Inflammatory macrophage treated with lipopolysaccharide for 4 hours (primary cell): ENCODE measurements at places on chromosomes 4 and X.

DNA sequence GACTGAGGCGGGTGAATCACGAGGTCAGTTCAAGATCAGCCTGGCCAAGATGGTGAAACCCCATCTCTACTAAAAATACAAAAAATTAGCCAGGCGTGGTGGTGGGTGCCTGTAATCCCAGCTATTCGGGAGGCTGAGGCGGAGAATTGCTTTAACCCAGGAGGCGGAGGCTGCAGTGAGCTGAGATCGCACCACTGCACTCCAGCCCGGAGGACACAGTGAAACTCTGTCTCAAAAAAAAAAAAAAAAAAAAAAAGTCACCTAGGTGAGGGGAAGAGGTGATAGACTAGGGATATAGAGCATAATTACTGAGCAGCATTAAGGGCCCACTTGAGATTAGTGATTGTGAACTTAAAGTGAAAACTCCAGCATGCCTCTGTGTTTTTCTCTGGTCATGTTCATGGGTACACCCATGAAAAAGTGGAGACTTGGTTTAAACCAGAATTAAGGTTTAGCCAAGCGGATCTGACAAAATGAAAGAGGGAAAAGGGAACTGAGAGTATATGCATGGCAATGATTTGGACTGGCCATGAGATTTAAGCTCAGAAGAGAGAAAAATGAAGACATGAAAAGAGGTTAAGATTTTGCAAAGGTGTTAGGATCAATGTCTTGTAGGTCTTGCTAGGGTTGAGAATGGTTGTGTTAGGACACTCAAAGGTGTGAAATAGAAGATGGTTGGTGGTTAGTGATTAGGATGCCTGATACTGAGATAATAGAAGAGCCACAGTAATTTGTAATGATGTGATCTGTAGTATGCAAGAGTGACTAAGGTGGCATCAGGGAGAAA lies 105.0 kb downstream of the RAB28 start:
- no peak for DNase-seq

- no peak for DNase-seq
Observed at GRCh38 chrX:86329174-86329573, 180.9 kb downstream of the DACH2 start.

DNA sequence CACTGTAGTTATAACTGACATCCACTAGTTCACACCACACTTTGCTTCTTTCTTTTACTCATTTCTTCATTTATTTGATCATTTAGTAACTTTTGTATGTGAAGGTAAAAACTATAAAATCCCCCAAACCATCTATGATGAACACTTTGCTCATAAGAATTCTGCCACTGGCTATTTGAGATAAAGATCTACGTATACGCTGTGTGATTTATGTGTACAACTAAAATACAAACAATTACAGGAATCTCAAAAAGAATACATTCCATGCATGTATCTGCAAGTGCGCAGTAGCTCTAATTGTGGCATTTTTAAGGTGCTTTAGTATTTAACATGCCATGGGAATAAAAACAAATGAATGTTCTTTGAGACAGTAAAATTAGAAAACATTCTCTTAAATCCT lies 156.9 kb upstream of the NAP1L5 start:
- no peak for DNase-seq

- no peak for DNase-seq
Observed at GRCh38 chr4:184697956-184698355, 35.9 kb downstream of the CENPU start.

DNA sequence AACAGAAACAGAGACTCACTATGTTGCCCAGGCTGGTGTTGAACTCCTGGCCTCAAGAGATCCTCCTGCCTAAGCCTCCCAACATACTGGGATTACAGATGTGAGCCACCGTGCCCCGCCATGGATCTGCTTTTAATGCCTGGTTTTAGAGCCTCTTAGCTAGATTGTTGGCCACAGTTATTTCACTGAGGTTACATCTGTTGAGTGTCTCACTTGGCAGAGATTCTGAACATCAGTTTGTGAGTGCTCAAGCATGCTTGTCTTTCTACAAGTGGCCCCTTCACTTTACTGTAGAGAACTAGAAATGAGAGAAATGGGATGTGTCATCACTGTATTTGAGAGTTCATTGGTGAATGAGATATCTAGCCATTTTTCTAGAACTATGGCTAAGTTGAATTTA lies 218.5 kb downstream of the APBB2 start:
- no peak for DNase-seq

DNA sequence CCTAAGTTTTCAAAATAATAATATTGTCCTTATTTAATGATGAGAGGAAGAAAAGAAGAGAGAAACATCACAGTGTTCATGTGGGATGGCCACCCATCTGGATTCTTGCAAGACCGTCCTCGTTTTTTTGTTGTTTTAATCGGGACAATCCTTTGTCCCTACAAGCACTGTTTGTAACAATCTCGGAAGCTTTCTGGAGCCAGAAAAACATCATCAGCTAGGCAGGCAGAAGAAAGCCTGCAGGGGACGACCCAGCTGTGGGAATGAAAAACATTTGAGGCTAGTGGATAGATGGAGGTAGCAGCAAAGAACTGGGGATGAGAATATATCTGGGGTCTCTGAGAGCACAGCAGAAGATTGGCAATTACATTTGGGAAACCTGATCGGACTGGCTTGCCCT lies 105.6 kb downstream of the DKK2 start:
- DNase-seq = no peak

DNA sequence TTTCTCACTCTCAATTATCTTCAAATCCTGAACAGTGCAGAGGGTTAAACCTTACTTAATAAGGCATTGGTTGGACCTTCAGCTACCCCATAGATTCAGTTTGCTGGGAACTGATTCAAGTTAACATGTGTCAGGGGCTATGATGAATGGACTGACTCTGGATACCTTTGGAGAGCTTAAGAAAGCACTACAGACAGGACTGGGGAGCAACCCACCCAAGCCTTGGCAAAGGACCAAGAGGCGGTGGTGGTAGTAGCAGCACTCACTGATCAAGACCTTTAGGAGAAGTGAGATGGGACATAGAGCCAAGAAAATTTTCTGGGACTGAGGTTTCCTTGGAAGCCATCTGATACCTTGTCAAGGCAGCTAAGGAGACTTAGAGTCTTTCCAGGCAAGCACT lies 43.0 kb upstream of the TAPT1 start:
- DNase-seq = no peak

DNA sequence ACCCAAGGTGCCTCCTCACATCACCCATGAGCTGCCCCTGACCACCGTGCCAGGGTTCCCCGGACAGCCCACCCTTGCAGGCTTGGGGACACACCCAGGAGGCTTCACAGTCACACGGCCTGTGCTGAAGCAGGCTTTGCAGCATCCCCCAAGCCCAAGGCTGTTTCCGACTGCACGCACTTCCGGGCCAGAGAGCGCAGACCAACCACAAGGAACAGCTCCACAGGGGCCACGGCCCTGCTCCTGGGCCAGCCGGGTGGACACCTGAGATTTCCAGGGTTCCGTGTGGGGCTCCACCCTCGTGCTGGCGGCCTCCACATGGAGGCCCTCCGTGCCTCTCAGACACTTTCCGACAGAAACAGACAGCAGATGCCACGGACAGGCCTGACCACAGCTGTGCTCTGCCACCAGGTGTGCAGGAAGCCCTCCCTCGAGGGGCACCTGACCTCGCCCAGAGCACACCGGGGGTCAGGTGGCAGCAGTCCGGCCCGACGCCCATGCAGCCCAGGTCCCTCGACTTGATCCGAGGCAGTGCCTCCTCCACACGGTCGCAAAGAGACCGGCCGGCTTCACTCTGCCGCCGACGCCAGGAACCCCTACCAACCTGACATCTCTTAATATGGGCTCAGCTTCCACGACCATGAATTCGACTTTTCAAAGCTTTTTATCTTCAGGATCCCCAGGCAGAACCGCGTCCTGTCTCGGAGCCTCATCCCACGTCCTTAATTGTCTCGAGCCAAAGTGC lies 8.0 kb downstream of the CTBP1 start:
- no peak for DNase-seq

DNA sequence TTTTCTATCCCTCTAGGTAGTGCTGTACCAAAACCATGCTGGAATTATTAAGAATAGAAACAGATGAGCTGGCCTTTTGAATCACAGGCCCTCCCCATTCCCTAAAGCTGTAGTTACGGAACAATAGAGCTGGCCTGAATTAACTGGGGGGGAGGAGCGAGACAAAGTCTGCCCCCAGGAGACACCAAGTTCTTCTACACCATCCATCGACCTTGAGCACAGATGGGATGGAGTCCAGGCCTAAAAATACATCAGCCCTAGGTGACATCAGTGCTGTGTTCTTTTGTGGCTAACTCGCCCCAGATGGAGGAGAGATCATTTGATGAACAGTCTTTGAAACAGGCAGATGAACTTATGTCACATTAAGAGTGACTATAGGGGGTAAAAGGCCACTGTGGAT lies 49.6 kb downstream of the LHFPL1 start:
- no peak for DNase-seq

GRCh38 chr4:125572601-125573000 lies 257.8 kb downstream of the FAT4 start:
- DNase-seq = no peak

GRCh38 chrX:115696039-115696438 lies 135.1 kb downstream of the PLS3 start:
- DNase-seq = no peak

DNA sequence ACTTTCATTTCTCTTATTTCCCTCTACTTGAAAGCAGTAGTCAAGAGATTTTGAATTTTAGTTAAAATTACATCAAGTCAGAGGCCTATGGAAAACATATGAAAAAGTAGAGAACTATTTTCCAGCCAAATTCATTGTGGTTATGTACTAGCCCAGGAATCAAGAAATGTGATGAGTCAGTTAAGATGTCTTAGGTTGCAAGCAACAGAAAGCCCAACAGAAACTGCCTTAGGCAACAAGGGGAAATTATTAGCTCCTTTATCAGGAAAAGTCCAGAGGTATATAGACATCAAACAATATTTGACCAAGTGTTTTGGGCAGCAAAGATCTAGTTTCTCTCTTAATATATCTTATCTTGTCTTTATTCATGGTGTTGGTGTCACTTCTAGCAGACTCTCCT lies 37.8 kb upstream of the FRMD7 start:
- no peak for DNase-seq

DNA sequence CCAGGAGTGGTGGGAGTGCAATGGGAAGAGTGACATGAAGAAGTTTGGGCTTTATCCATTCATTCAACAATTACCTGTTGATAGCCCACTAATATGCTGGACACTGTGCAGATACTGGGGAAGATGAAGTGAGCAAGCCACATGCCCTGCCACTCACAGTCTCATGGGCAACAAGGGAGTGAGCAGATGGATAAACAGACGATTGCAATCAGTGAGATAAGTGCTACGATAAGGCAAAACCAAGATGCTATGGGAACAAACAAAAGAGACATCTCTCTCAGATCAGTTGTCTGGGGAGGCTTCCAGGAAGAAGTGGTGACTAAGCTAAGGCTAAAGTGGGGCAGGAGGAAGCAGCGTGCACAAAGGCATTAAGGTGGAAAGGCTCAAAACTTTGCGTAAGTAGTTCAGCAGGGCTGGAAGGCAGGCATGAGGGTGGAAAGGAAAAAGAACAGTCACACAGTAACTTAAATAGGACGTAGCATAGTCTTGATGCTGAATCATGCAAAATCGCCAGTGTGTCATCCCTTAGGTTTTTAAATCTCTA lies 31.7 kb downstream of the GAB3 start:
- peak; percentile 50 for DNase-seq

- no peak for DNase-seq
Observed at GRCh38 chr4:39287223-39287622, 78.9 kb downstream of the RFC1 start.

- peak; percentile 69 for DNase-seq
Observed at GRCh38 chr4:47839259-47839658, 1.4 kb upstream of the CORIN start.

DNA sequence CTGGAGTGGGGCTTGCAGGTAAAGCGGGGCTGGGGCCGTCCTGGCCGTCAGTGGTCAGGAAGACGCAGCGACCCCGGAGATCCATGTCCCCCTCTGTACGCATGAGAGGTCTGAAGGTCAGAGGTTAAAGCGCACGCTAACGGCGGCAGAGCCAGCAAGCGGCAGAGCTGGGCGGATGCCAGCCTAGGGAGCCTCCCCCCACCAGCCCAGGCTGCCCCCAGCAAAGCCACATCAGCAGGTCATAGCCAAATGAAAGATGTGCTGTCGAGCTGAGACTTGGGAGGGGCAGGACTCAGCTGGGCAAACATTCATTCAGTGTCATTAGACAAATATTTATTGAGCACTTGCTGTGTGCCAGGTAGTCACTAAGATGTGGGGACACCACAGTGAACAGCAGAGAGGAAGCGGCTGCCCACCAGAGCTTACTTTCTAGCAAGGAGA lies 593 bp upstream of the JAKMIP1 start:
- DNase-seq = no peak

DNA sequence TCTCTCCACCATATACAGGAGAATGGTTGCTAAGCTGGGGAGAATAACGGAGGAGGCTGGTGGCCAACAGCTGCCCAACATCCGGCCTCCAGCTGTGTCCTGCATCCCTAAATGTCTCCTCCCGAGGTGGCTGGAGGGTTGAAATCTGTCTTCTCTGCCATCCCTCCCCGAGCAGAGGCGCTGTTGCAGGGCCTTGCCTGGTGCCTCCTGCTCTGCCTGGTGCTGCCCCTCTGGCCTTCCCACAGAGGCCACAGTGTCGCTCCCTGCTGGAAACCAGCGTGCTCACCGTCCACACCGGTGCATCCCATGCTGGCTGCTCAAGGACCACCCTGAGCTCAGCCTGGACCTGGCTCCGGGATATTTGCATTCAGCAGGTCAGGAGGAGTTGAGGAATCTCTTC lies 115.2 kb downstream of the ENPP6 start:
- no peak for DNase-seq

GRCh38 chr4:77062856-77063255 lies 12.9 kb downstream of the CCNI start:
- no peak for DNase-seq

GRCh38 chrX:100674705-100675104 lies 30.7 kb downstream of the SRPX2 start:
- DNase-seq = peak; percentile 56

DNA sequence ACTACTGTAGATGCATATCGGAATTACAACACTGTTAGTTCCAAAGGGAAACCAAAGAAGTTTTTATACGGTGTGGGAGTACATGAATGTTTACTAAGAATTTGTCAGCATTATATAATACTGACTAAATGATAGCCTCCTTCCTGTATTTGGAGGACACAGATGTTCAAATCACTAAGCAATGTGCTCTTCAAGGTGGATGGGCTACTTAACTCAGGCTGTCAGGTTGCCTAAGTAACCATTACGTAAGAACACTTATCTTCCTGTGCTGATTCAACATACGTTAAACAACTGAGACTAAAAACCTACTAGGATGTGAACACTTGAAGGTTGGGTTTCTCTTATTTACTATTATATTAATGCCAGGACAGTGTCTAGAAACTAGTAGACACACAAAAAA lies 81.9 kb upstream of the HPGD start:
- DNase-seq = peak; percentile 40

GRCh38 chrX:23008431-23009099 lies 8.8 kb downstream of the DDX53 start:
- no peak for DNase-seq

GRCh38 chr4:174674305-174674840 lies 152.1 kb upstream of the HPGD start:
- no peak for DNase-seq

DNA sequence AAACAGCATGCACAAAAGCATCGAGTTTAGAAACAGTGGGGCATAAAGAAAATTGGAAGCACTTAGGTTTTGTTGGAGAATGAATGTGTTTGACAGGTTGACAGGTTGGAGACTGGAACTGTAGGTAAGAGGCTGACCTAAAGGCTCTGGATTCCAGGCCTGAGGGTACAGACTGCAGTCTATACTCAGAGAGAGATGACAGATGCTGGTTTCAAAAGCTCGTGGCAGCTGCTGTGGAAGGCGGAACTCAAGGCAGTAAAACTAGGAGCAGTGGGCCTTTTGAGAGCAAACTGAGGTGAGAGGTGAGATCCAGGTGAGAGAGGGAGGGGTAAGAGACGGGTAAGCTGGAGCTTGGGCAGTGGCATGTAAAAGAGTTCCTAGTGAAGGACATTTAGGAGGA lies 415.2 kb downstream of the TRIML1 start:
- DNase-seq = no peak
